ENCODE measurements at places on chromosomes 16 and 17. TPM values are rescaled to one million over a fixed set of nuclear protein-coding genes. Genes with fewer than 3 reads are reported as not detected.

GRCh38 chr16:49489686-49490320 lies 116.2 kb downstream of the C16orf78 start:
- DNase-seq, result no peak

Gene C17orf78
- 34.0 TPM for polyA plus RNA-seq

- no peak for DNase-seq
Observed at GRCh38 chr16:11315510-11315909, 29.7 kb upstream of the RMI2 start.

Gene TBC1D3I
- not detected for polyA plus RNA-seq

Gene MT1A
- polyA plus RNA-seq, result 240 TPM

DNA sequence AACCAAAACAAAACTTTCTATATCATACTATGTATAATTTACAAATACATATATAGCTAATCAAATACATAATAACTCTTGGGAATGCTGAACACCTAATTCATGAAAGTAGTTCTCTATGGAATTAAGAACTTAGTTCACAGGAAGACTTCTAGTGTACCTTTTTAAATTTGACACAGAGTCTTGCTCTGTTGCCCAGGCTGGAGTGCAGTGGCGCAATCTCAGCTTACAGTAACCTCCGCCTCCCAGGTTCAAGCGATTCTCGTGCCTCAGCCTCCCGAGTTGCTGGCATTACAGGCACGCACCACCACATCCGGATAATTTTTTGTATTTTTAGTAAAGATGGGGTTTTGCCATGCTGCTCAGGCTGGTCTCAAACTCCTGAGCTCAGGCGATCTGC lies 24.7 kb downstream of the RFWD3 start:
- no peak for DNase-seq

DNA sequence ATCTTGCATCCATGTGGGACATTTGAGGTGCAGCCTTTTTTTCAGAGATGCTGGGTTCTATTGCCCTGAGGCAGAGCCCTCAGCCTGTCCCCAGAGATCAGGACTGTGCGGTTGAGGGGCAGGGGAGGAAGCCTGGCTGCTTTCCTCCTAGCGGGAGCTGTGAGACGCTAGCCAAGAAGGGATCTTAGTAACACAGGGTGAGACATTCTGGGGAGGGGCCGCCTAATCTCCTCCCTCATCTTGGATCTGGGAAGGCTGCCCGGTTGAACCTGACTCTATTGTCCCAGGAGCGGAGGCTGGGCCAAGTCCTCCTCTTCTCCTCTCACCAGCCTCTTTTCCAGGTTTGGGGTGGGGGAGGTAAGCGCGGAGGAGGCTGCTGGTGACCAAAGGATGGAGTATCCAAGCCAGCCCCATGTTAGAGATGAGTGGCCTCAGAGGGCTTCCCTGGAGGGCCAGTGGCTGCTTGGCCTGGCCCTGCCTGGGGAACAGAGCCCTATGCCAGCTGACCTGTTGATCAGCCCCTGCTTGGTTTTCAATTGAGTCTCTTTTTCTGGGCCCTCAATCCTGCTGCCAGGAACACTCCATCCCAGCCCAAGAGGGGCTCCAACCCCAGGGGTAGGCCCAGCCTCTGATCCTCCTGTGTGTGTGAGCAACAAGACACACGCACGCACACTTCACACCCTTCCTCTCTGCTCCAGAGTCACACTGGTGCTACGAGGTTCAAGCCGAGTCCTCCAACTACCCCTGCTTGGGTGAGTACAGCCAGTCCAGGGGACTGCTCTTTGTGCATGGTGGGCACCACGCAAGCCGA lies 5.0 kb downstream of the CA4 start:
- DNase-seq, result no peak

DNA sequence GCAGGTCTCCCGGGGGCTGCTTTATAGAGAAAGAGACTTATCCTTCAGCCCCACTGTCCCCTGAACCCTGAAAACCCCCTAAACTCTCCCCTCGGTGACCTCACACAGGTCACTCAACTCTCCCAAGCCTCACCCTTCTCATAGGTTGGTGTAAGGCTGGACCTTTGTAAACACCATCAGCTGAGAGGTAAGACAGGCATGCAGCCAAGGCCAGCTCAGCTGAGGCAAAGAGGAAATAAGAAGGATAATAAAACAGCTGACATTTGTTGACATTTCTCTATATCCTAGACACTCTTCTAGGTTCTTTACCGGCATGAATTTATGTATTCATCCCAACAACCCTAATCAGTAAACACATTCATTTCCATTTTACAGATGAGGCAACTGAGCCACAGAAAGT lies 134.3 kb downstream of the CCT6B start:
- no peak for DNase-seq

GRCh38 chr16:50616883-50617645 lies 64.0 kb downstream of the SNX20 start:
- no peak for DNase-seq

Gene RGS11
- polyA plus RNA-seq, result 3.6 TPM

- DNase-seq, result no peak
Observed at GRCh38 chr17:987931-988330, 8.4 kb upstream of the NXN start.

Gene CRAMP1
- 6.7 TPM for polyA plus RNA-seq

- DNase-seq, result no peak
Observed at GRCh38 chr16:21568502-21569189, 30.7 kb upstream of the METTL9 start.

Gene CCL4L2
- 5.9 TPM for polyA plus RNA-seq

- DNase-seq, result no peak
Observed at GRCh38 chr16:1546430-1546829, 13.0 kb downstream of the TMEM204 start.

- no peak for DNase-seq
Observed at GRCh38 chr17:8430966-8431365, 4.7 kb upstream of the NDEL1 start.

GRCh38 chr16:1090620-1091587 lies 5.1 kb downstream of the C1QTNF8 start:
- DNase-seq, result no peak

Gene TGFB1I1
- 1.6 TPM for polyA plus RNA-seq

DNA sequence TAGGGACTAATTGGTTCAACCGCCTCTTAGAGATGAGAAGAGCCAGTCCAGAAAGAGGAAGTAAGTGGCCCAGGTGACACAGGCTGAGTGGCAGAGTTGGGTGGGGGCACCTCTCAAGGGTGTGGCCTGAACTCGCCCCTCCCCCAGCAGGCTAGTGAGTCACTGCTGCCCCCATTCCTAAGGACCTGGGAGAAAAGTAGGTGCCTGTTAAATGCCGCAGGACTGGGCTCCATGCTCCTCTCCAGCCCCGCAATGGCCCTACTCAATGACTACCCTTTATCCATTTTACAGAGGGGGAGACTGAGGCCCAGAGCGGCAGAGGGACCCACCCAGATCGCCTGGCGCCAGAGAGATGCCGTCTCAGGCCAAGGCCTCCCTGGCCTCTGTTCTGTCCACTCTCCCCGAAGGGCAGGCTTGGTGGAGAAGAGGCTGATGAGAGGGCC lies 8.1 kb downstream of the TMEM235 start:
- no peak for DNase-seq

DNA sequence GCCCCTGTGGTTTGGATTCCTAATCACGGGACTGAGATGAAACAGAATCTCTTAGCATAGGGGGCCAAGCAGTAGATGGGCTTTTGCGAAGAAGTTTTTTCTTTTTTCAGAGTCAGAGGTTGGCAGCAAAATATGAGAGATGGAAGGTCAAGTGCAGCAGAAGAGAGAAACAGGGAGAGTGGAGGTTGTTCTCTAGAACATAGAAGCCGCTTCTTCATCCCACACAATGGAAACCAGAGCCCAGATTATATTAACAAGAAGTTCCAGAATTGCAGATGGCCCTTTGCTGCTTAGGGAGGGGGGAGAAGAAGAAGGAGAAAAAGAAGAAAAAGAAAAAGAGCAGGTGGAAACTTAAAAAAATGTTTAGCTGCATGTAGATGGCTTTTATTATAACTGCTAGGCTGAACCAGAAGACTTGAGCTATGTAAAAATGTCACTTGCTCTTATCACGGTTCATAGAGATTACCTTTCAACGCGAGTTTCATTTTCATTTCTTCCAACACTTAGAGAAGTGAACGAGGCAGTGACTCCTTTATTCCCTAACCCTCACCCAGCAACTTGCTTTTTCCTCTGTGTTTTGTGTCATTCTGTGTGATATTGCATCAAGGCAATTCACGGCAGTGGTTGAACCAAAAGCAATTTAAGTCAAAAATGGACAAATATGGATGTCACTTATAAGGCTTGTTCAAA lies 737.5 kb downstream of the WWOX start:
- peak; percentile 73 for DNase-seq

GRCh38 chr16:368388-369158 lies 1.8 kb downstream of the MRPL28 start:
- no peak for DNase-seq

Gene WFIKKN1
- 7.6 TPM for polyA plus RNA-seq

- peak; percentile 16 for DNase-seq
Observed at GRCh38 chr16:2090481-2090776, 42.6 kb downstream of the TSC2 start.

Gene TMEM231
- 6.2 TPM for polyA plus RNA-seq

Gene PGP
- polyA plus RNA-seq, result 16.2 TPM

DNA sequence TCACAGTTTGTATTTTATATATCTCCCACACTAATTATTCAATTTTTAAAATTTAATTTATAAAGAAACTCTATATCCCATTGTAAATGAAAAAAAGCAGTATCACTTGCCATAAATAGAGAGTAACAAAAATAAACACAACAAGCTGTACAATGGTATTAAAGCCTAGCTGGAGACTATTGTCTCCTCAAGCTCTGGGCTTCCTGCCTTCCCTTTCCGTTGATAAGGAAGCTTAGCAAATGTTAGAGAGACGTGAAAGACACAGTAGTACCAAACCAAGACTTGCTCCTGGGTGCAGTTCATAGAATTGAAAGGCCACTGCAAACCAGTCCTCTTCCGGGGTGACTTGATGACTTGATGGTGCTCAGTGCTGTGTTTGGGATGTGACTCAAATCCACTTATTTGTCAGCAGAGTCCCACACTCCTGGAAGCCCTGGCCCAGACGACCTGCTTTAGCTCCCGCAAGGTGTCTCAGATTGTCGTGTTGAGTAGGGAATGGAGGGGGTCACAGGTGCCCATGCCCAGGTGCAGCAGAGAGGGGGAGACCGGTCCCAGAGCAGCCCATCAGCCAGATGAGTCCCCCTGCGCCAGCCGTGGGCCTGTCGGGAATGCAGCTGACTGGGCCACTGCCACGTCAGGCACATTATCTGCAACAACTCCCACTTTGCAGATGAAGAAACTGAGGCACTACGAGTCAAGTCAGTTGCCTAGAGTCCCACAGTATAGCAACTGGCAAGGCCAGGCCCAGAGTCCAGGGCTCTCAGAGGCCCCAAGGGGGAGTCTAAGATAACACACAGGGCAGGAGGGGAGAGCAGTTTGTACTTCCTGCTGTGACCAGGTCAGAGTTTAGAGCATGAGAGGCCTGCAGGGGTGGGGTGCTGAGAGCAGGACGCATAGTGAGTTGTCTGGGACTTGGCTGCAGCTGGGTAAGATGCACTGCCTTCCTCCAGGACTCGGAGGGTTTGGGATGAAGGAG lies 40.5 kb downstream of the PSME3IP1 start:
- no peak for DNase-seq

DNA sequence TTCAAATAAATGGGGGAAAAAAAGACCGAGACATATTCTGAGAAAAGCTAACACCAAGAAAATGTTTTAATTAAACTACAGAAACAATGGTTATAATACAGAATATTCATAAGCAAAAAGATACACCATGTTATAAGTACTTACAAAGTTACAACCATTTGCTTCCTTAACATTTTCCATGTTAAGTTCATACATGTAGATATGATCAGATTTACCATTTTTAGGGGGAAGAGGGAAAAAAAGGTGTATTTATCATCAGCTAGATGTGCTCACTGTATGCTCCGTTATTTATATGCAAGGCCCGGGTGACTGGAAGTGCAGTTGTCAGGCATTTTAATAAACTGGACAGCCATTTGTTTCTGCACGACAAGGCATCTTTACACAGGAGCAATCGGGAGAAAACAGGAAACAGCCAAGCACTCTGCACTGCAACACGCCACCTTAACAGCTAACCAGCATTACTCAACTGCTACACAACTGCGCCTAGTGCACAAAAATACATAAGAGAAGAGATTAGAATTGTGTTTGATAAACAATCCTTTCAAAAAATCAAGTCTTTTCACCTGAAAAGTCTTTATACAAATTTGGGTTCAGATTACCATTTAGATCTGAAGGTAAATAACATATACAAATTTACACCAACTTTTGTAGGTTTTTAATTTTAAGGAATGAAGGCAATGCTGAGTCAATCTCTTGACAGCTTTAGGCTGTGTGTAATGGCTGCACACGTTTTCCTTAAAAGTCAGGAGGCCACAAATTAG lies 2.9 kb downstream of the SRSF2 start:
- peak; percentile 38 for DNase-seq

Gene ST6GALNAC2
- 2.7 TPM for polyA plus RNA-seq

- DNase-seq, result no peak
Observed at GRCh38 chr16:15919331-15919730, 30.1 kb upstream of the ABCC1 start.

DNA sequence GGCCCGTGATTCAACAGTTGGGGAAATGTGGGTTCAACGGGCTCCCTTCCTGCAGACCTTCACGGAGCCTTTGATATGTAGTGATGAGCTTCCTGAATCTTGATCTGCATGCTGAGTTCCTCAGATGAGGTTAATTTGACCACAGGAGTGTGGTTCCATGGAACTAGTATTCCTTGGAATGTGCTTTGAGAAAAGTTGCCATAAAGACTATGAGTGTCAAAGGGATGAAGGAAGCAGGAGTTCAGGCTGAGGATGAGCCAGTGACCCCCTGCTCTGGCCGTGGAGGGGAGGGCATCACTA lies 229.2 kb downstream of the MSI2 start:
- DNase-seq, result no peak

GRCh38 chr17:81034168-81034777 lies 678 bp upstream of the BAIAP2 start:
- DNase-seq, result no peak

Gene GNAO1
- 8.2 TPM for polyA plus RNA-seq

DNA sequence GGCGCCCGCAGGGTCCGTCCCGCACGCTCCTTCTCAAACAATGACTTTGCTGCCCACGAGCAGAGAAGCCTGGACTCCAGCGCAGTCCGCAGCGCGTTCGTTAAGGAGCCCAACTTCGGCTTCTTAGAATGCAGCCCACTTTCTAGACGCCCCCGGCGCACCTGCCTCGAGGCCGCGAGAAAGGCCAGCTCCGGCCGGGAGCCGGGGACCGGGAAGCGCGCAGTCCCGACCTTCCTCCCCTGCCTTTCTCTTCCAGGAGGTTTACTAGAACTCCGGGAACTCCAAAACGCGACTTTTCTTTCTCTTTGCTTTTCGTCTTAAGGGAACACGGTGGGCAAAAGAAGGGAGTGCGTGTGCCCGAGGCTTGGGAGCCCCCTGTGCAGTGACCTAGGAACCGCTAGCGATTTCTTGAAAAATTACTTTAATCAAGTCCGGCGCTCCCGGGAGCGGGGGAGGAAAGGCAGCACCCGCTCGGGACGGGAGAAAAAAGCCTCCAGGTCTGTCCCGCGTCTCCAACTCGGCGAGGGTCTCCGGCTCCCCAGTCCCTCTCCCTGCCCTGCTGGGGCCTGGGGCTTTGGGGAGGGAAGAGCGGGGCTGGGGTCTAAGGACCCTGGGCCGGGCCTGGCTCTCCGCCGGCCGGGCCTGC lies 2.6 kb downstream of the HNF1B start:
- DNase-seq, result peak; percentile 36
